ENCODE measurements at places on chromosomes 7 and 10. TPM values are rescaled to one million over a fixed set of nuclear protein-coding genes. Genes with fewer than 3 reads are reported as not detected.

Gene FAM221A
- total RNA-seq = 0.58 TPM

Gene RARRES2
- 0.86 TPM for total RNA-seq

Gene GLRX3
- total RNA-seq = 92.8 TPM

Gene RNLS
- 36.5 TPM for total RNA-seq

Gene CCL24
- total RNA-seq = not detected

Gene NRAP
- not detected for total RNA-seq

Gene CPN1
- not detected for total RNA-seq

Gene PON1
- total RNA-seq = not detected

Gene ADRB1
- not detected for total RNA-seq

Gene MKX
- total RNA-seq = 7.5 TPM

Gene FAM131B
- 1.2 TPM for total RNA-seq

Gene DRGX
- total RNA-seq = not detected

Gene TLX1
- not detected for total RNA-seq

Gene SPDYE3
- total RNA-seq = not detected

Gene NPTX2
- total RNA-seq = not detected

Gene VSTM2A
- not detected for total RNA-seq

Gene KIAA1217
- total RNA-seq = 3.5 TPM

Gene ABCA13
- total RNA-seq = not detected

Gene TFR2
- total RNA-seq = not detected

Gene BTBD16
- total RNA-seq = not detected

Gene AGR2
- not detected for total RNA-seq

Gene HOXA2
- 0.53 TPM for total RNA-seq

Gene EBLN1
- not detected for total RNA-seq
